Stimulated activated CD8-positive, alpha-beta memory T cell treated with anti-CD3 and anti-CD28 coated beads, Interleukin-7, amount 100 ng/mL, for 4 hours (primary cell): ENCODE measurements at places on chromosomes 2 and 18.

- no peak for DNase-seq
These were observed 11.6 kb upstream of the RBMS1 start for GRCh38 chr2:160505256-160505655.

DNA sequence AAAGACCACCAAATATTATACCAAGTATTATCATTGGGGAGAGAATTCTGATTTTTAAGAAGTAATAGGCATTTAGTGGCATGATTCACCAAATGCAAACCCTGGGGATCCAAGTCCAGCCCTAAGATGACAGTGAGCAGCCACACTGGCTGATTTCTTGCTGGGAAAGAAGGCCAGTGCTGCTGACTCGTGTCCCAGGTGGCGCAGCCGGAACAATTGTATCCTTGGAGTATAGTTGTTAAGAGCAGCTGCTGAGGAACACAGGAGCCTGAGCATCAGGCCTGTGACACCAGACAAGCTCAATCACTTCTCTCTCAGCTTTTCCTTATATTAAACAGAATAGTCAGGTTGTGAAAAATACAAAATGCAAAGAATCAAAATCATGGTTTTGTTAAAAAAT, 48.4 kb downstream of the LRP1B start:
- DNase-seq: no peak

GRCh38 chr2:219969508-219969907, 342.1 kb downstream of the SLC4A3 start:
- no peak for DNase-seq

DNA sequence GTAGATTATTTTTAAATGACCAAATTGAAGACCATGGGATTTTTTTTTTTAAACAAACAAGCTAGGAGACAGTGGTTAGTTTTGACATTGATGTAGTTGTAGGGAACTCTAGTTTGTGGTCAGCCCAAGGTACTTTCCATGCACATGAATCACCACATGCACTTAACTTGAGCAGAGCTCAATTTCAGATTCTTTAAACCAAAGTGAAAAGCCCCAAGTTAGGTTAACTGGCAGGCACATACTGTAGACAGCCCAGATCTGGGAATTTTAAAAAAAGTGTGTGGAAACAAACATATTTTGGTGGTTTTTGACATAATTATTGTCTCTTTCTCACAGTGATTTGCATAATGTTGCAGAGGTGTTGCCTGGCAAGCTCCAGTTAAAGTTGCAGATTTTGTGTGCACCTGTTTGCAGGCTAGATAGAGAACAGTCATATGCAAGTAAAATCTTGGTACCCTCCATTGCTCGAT, 88.4 kb downstream of the BCL2L11 start:
- no peak for DNase-seq

DNA sequence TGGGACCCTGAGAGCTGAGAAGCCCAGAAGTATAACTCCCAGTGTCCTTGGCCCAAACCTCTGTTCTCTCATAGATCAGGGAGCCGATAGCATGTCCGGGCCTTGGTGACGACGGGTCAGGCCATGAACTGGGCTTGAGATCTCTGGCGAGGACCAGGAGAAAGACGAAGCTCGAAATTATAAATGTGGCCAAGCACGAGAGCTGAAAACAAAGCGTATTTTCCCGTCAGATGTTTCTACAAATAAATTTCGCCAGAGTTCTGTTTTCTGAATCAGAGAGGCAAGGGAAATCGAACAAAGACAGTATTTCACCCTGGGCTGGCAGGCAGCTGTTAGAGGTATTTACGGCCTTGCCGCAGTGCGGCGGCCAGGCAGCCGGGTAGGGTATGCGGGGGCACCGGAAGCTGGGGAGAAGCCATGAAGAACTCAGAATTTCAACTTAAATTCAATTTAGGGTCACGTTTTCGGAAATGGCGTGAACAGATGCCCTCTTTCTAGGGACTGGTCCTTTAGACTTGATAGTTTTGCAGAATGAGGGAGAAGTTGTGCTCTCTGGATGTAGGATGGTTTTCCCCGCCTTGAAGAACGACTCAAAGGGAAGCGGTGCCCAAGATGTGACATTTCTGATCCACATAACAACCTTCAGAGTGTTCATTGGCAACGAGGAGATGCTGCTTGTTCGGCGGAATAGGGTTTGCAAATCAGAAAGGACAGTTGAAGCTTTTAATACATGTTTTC, 9.6 kb downstream of the HOXD8 start:
- DNase-seq: no peak

GRCh38 chr2:157296958-157297357, 28.7 kb downstream of the ERMN start:
- DNase-seq: no peak

- DNase-seq: no peak
These were observed 66.7 kb downstream of the COPS8 start for GRCh38 chr2:237152361-237152760.

GRCh38 chr2:200275295-200276013, 31.0 kb upstream of the SPATS2L start:
- DNase-seq: no peak

GRCh38 chr2:1584051-1584531, 160.2 kb downstream of the PXDN start:
- no peak for DNase-seq

DNA sequence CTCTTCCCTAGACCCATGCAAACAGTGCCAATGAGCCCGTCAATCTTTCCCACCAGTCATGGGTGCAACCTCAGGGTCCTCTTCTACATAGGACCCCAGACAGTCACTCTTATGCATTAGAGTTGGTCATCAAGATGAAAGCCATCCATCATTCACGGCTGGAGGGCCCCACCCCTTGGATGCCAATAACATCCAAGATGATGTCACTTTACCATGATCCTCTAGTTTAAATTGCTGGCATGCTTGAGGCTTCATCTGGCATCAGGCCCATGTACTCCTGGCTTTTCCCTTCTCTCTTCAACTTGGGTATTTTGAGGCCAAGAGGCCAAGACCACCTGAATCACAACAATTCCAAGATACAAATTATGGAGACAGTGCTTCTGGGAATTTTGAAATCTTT, 91.1 kb upstream of the MAPK4 start:
- DNase-seq: no peak

- no peak for DNase-seq
These were observed 41.0 kb downstream of the CDKL4 start for GRCh38 chr2:39202639-39203369.

- no peak for DNase-seq
These were observed 3.0 kb downstream of the INHBB start for GRCh38 chr2:120348737-120349439.

- DNase-seq: no peak
These were observed 151.6 kb downstream of the GLI2 start for GRCh38 chr2:120887320-120887697.

- no peak for DNase-seq
These were observed 4.4 kb upstream of the ANKRD23 start for GRCh38 chr2:96848264-96848663.

DNA sequence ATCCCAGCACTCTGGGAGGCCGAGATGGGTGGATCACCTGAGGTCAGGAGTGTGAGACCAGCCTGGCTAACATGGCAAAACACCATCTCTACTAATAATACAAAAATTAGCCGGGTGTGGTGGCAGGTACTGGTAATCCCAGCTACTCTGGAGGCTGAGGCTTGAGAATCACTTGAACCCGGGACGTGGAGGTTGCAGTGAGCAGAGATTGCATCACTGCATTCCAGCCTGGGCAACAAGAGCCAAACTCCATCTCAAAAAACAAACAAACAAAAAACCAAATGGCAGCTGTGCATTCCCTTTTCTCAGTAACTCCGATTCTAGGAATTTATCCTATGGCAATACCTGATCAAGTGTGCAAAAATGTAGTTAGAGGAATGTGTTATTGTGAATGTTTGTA, 4.7 kb upstream of the GRHL1 start:
- no peak for DNase-seq

- no peak for DNase-seq
These were observed 135.0 kb downstream of the LAMA3 start for GRCh38 chr18:23824240-23824639.

- DNase-seq: no peak
These were observed 40.0 kb downstream of the COL4A3 start for GRCh38 chr2:227204452-227204851.

DNA sequence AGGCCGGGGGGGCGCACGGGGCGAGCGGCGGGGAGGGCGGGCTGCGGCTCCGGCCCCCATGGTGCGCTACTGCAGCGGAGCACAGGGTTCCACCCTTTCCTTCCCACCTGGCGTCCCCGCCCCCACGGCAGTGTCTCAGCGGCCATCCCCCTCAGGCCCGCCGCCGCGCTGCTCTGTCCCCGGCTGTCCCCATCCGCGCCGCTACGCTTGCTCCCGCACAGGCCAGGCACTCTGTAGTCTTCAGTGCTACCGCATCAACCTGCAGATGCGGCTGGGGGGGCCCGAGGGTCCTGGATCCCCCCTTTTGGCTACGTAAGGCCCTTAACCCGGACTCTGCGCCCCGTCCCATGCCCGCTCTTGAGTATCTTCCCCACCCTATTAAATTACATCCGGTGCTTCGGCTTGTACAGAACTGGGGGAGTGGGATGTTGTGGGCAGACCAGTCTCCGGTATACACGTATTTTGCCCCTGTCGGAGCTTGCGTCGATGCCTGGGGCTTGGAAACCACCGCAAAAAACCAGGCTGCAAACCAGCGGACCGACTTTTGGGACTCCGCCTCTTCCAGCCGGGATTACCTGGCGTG, 598 bp upstream of the WBP1 start:
- peak; percentile 87 for DNase-seq

DNA sequence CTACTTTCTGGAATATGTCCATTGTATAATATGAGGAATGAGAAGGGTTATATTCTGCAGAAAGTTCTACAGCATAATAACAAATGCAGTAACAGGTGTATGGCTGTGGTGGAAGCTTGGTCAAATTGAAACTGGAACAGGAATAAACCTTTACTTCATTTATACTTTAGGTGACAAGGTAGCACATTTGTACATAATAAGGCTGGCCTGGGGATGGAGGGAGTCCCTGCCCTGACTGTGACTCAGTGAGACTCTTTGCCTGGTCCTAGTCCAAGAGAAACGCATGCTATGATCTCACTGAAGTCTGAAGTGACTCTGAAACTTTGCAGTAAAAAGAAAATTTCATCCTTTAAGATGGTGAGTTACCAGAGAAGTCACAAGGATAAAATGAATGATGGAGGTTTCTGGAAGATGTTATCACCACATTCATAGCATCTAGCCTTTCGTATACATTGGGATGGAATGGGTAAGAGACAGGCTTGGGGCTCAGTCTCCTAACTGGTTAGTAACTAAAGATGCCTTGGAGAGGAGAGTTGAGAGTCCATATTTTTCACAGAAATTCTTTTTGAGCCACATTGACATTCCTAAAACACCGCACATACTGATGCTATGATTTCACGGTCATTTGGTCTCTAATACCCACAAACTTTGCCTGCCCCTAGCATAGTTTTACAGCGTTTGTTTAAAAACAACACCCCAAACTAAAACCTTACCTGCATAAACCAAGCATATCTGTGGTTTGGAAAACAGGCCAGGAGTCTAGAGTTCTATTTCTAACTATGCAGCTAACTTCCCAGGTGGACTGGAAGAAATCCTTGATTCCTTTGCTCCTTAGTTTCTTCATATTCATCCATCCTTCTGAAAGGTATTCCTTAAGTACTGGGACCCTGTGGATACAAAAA, 42.4 kb upstream of the NABP1 start:
- no peak for DNase-seq

GRCh38 chr2:141207036-141207385, 923.8 kb downstream of the LRP1B start:
- no peak for DNase-seq

GRCh38 chr18:36321658-36322407, 24.3 kb downstream of the FHOD3 start:
- no peak for DNase-seq

DNA sequence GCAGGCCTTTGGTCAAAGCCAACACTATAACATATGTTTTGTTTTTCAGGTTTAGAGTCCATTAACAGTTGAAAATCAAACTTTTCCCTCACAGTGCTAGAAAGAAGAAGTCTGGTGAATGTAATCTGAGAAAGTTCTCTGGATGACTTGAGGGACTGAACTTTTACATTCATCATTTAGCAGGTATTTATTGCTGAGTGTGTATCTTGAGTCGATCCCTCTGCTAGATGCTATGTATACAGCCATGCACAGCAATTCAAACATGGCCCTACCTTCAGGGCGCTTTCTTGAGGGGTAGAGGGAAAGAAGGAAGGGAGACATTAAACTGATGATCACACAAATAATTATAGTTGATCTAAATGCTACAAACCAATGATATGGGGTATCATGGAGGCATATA, 89.6 kb downstream of the CLHC1 start:
- no peak for DNase-seq

- DNase-seq: no peak
These were observed 10.0 kb upstream of the DES start for GRCh38 chr2:219408204-219408603.

DNA sequence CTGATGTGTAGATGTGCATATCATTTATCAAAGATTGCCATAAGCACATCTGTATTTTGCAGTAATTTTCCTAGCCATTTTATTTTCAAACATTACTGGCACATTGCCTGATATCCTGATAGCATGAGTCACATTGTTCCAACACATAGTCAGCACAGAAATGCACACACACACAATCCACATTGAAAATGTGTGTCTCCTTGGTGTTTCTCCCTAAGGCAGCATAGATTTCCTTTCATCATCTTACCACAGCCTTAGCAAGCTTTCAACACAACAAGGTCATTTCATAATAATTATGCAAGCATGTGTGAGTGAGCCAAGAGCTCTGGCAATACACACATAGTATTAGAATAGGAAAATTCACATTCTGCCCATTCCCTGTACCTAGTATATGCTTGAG, 245.4 kb upstream of the MEIS1 start:
- no peak for DNase-seq

GRCh38 chr2:69490486-69490885, 53.3 kb upstream of the NFU1 start:
- no peak for DNase-seq

- no peak for DNase-seq
These were observed 71.7 kb upstream of the TMEM200C start for GRCh38 chr18:5967007-5967406.

DNA sequence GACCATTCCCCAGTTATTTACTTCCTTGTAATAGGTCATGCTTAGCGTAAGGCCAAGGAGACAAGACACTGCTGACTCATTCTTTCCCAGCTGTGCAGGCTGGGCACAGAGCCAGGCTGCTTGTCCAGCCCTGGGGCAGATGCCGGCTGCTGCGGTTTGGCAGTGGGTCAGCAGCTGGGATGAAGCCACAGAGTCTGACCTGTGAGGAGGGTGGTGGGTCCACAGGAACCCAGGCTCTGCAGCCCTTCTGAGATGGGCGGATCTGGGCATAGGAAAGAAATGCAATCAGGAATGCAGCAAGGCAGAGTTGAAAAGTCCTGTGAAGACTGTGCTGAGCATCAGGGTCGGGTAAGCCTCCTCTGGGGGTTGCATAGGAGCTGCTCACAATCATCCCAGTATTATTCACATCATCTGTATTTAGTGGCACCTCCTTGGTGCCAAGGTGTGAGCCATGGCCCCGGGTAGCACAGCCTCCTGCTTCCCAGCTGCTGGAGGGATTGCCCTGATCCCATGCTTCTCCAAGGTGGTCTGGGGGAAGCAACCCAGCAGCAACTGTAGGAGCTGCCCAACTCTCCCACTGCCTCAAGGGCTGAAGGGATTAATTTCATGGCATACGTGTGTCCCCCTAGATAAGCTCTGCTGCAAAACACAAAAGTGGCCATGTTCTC, 139.0 kb downstream of the DDX1 start:
- no peak for DNase-seq
